ENCODE measurements at places on chromosomes 2 and 18.

DNA sequence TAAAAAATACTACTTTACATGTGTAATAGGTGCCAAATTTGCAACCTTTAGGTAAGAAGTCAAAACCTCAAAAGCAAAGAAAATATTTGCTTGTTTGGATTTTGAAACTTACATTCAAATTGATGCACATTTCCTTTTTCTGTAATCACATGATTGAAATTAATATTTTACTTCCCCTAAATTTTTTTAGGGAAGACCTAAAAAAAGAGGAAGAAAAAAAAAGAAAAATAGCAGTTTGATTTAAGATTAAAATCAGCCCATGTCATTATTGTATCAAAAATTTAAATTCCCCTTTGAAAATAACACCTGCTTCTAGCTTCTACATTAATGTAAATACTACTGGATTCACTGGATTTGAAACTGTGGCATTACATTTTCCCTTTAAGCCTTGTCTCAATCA, 68.2 kb upstream of the STON1 start:
- no peak for DNase-seq

- no peak for DNase-seq
Measured at GRCh38 chr2:235053651-235054050, 101.8 kb downstream of the SH3BP4 start.

- no peak for DNase-seq
Measured at GRCh38 chr2:134499307-134499926, 219.4 kb downstream of the TMEM163 start.

GRCh38 chr2:64923385-64923710, 65.9 kb upstream of the SLC1A4 start:
- no peak for DNase-seq

- no peak for DNase-seq
Measured at GRCh38 chr18:78809845-78810244, 169.8 kb upstream of the SALL3 start.

GRCh38 chr2:107776362-107776761, 50.3 kb upstream of the RGPD4 start:
- no peak for DNase-seq

- DNase-seq = no peak
Measured at GRCh38 chr18:27007880-27008279, 142.4 kb upstream of the AQP4 start.

GRCh38 chr2:97766567-97766966, 53.2 kb downstream of the ZAP70 start:
- DNase-seq = no peak

- DNase-seq = no peak
Measured at GRCh38 chr2:119440873-119441272, 9.2 kb downstream of the TMEM37 start.

DNA sequence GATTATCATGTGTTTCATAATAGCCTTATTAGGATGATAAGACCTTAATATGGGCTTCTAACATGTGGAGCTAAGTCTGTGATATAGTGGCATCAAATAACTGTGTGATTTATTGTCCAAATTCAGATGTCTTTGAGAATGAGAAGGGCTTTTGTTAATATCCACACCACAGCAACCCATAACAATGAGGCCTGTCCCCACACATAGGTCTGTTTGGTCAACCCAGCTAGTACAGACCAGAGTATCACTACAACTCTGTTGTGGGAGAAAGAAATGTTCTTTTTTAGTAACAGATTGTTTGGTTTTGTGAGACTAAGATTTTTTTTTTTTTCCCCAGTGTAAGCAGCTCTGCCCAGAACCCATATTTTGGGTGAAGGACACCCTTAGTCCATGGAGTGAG, 439.2 kb downstream of the PIK3C3 start:
- no peak for DNase-seq

DNA sequence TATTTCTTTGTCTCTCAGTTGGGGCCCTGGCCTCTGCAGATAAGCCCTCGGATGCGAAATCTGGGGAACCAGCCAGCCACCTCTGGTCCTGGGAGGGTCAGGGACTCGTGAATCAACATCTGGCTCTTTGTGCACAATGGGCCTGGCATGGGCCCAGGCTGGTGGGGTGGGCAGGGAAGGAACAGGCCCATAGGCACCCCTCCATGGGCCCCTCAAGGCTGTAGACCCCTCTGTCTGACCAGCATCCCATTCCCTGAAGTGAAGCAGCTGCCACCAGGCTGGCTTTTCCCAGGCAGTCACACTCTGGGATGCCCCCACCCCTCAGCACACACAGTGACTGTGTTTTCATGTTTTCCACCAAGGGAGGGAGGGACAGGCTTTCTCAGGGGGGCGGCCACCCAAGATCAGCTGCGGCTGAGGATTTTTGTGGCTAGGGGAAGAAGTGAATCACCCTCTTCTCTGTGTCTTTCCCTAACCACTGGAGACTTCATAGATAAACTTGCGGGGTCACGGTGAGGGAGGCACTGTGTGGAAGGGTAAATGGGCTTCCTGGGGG, 166.0 kb downstream of the AGAP1 start:
- no peak for DNase-seq

DNA sequence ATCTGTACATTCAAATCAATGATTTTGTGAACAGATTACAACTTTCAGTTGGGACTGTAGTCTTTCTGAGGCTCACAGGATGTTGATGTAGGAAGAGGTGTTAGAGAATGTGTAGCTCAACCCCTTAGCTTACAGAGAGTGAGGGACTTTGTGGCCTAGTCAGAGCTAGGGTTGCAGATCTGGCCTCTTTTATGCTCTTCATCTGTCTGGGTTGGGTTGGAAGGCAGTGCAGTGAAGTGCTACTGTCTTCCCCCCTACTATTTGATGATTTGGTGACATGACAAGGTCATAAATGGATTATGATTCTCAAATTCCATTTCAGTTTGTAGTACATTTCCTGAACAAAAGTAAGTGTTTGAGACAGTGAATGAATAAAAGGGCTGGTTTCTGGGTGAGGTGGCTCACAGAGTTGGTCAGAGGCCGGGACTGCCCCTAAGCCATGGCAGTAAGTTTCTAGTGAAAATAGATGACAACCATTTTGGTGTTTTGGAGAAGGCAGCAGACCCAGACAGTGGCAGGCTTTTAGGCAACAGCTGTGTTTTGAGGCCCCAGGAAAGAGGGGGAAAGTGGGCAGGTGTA, 21.6 kb downstream of the MAP4K4 start:
- DNase-seq = no peak

DNA sequence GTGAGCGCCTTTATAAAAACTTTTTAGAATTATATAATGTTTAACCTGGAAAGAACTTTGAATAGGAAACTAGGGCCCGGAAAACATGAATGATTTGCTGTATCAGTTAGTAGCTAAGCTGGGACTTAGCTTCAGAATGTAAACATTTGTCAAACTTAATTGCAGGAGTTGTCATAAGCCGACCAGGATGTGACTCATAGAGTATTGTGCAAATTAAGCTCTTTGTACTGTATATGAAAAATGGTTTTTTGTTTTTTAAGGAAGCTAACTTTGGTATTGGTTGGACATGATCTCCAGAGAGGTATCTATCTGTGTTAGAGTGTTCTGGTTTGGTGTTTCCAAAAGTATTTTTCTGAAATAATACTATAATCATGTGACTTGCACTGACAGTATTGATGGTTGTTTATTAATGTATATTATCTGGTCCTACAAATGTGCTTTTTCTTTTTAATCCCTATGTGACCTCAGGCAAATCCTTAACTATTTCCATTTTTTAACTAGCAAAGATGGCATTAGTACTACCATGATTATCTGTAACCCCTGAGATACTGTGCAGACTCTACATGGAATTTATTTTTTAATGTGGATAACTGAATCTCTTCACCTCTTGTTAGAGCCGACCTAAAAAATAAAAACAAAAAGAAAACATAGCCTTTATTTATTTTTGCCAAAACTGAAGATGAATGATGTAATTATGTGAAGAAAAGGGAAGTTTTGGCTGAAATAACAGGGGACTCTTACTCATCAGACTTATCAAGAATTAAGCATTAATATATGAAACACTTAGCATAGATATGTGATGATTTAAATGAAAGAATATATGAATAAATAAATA, 11.7 kb downstream of the YIPF4 start:
- no peak for DNase-seq

Data from NCI-H1048 (cell line).